Stimulated activated CD4-positive, alpha-beta T cell treated with anti-CD3 and anti-CD28 coated beads, Interleukin-4, amount 100 ng/mL, for 1 hour (primary cell): ENCODE measurements at places on chromosomes 7 and 10.

GRCh38 chr10:33341637-33342036 lies 7.2 kb upstream of the NRP1 start:
- DNase-seq: no peak

GRCh38 chr10:102738692-102739121 lies 5.0 kb upstream of the WBP1L start:
- DNase-seq: no peak

DNA sequence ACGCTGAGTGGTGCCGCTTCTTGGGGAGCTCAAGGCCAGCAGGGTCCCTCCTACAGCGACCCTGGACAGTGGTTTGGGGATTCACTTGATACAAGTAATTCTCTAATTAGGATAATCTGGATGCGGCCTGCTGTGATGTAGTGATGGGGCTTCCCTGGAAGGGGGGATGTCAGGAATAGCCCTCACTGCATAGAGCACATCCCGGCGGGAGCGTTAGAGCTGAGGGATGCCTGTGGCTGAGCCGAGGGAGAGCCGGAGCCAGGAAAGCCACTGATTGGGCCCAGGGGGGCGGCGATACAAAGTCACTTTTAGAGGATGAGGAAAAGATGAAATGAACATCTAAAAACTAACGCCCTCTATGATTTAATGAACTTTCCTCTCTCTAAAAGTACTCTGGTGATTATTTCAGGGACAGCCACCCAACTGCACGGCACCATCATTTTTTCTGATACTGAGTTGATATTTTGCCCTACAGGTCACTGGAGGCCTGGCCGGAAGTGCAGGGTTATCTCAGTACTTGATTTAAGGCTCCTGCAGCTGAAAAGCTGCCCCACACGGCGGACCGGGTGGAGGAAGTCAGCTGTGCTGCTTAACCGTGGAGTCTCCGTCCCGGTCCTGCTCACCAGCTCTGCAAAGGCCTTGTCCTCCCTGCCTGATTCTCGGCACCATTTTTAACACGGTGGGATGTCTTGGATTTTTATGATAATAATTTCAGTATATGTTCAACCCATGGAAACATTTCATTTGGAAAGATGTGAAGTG lies 518.8 kb downstream of the DNAJB6 start:
- DNase-seq: no peak

DNA sequence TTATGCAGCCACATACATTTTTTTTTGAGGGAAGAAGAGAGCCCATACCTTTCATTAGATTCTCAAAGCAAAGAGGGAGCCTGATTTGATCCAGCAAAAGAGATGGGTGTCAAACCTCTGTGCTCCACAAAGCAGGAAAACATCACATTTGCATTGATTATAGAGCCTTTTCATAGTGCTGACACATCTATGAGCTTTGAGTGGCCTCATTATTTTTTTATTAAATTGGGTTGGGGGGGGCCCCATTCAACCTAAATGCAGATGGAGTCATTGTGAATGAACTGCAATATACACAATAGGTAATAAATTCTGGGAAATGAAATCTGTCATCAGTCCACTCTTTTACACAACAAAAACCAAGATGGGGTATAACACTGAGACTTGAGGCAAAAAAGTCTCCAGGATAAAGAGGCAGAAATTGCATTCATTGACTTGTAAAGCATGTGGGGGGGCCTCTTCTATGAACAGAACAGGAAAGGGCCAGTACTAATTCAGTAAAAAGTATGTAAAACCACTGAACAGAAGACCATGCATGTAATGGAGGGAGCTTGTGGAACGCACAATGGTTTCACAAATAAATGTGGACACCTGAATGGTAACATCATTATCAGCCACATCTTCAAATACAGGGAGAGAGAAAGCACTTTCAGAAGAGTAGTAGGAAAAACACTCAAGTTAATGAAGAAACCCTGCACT lies 17.7 kb upstream of the ASB4 start:
- DNase-seq: no peak

DNA sequence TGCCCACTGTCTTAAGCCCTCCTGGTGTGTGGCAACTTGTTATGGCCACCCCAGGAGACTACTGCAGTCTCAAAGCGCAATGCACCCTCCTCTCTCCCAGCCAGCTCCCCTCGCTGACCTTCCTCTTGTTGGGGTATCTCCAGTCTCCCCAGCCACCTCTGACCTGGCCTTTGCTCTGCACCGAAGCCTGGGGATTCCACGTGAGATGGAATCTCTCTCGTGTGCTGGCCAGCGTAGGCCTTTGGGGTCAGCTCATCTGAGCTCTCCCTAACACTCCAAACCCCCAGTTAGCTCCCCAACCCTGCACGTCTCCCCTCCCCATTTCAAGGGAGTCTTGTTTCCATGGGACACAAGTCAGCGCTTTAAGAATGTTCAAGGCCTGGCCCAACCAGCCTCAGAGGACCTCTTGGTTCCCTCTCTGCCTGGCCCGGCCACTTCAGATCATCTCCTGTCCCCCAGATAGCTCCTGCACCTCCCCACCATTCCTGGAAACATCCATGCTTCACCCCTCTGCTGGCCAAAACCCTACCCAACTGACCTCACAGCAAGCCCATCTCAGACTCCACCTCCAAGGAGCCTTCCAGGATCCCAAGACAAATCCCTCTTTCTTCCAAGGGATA lies 11.2 kb downstream of the ITPRIP start:
- DNase-seq: no peak

- no peak for DNase-seq
Measured at GRCh38 chr10:58590152-58590840, 77.6 kb downstream of the BICC1 start.

DNA sequence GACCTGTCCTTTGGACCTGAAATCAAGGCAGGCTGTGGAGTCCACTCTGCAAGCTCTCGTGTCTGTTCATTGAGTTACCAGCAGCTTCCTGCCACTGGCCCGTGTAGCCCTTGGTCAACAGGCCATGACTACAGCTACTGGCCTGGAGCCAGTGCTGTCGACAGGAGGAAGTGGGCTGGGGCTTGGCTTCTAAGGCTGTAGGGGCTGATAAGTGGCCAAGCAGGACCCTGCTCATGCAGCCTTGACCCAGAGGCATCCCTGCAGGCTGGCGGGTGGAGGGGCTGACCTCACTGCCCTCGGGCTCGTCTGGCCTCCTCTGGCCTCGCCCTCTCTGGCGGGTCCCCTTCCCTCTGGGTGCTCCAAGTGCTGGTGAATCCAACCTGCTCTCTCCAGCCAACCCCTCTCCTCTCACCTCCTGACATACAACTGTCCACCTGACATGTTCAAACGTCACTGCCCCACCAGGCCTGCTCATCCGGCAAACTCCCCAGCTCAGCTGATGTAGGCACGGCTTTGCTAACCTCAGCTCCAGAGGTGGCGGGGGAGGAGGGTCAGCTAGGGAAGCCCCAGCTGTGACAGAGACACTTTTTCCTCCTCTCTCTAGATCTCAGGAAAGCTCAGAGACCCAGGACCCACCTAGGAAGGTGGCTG lies 188.6 kb upstream of the LYZL2 start:
- DNase-seq: no peak
